ENCODE measurements at places on chromosomes 4 and X.

GRCh38 chr4:162265802-162266201, 102.0 kb upstream of the FSTL5 start:
- DNase-seq, result no peak

DNA sequence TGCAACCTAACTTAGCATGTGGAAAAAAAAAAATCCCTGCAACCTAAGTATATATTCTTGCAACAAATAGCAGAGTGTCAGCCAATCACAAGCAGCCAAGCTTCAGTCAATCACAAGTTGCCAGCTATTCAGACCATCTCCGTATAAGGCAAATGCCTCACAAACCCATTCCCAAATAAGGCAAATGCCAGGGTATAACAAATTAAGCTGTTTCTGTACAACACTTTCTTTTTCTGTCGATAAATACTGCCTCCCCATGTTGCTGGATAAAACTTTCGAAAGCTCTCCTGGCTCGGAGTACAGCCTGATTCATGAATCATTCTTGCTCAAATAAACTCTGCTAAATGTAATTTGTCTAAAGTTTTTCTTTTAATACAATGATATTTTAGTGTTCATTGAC, 460.7 kb upstream of the SMIM31 start:
- DNase-seq, result no peak

- DNase-seq, result no peak
Measured at GRCh38 chrX:39642071-39642470, 455.7 kb downstream of the BCOR start.

DNA sequence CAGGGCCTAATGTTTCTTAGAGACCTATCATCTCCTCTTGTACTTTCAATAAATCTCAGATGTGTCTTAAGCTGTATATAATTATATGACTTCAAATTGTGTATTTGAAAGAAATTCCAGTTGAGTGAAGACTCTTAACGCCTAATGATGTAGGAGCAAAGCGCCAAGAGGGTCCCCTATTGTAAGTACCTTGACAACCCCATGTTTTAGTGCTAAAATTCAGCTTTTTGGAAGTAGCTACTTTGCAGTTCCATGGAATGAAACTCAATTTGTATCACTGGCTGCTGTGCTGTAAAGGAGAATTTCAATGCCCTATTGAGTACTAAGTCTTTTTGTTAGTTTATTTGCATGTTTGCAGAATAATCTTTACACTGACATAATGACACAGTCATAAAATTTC, 1826.6 kb upstream of the AGA start:
- DNase-seq, result peak; percentile 23

DNA sequence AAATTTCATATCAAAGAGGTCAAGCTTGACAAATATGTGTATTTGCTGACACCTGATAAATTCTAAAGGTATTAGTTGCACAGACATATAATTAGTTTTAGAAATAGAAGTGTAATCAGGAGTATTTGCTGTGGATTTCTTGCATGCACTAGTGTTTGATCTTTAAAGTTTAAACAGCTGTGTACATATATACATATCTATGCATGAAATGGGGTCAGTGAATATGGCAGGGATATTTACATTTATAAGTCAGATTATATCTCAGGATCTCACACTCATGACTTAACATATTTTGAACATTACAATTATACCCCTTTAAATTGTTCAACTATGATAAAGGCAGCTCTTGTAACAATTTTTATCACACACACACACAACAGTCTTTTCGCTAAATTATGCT, 547.4 kb upstream of the ACTRT1 start:
- no peak for DNase-seq

DNA sequence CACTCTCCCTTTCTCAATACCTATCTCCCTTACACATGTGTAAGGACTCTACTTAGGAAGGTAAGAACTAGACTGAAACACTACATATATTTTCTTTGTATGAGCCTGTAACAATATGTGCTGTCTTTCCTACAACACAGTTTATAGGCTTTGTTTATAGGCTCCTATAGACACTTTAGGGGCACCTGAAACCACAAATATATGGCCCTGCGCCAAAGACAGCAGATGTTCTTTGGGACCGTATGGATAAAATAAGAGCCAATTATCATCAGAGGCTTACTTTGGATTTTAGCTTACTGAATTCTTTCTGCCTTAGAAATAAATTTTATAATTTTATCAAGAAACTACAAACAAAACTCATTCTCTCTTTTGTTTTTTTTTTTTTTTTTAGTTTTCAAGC, 16.6 kb upstream of the CXCL3 start:
- no peak for DNase-seq

GRCh38 chrX:13432414-13433297, 112.8 kb upstream of the ATXN3L start:
- no peak for DNase-seq

DNA sequence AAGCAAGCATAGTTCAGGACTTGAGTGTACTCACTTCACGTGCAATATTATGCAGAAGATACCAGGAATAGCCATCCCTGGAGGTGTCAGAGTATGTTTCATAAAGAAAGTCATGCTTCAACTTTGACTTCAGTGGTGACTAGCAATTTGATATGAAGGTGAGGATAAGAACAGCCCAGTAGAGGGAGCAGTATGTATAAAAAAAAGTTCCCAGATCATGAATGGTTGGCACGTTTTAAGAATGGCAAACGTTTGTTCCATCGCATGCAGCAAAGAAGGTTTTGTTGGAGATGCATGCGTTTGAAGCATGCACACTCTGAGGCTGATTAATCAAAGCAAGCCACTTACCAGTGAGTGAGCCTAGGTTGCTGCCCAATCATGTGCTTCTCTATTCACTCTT, 33.5 kb upstream of the SLITRK4 start:
- DNase-seq, result no peak

- no peak for DNase-seq
Measured at GRCh38 chr4:111961809-111962208, 183.4 kb upstream of the FAM241A start.

GRCh38 chrX:68794461-68794860, 34.4 kb upstream of the EFNB1 start:
- DNase-seq, result no peak

GRCh38 chr4:24260923-24261564, 323.3 kb downstream of the DHX15 start:
- peak; percentile 42 for DNase-seq

DNA sequence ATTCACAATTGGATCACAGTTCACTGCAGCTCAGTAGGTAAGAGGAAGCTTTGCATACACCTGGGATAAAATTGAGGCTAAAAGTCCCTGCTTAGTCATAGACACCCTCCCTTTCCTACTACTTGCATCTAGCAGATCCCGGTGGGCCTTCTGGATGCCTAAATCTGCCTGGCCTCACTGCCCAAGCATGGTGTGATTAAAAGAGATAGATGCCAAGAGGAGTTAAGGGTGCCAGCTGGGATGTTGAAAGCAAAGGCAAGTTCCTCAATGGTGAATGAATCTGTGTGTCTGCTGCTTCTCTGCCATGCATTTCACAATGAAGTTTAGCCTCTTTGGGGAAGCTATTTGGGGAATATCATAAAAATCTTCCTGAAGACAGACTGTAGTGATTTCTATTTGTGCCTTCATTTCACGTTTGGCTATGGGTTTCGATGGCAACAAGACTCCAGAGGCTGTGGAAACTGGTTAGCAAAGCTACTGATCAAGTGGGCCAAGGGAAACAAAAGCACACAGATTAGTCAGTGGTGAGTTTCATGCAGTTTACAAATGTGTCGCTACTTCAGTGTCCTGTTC, 534.0 kb downstream of the ANKRD50 start:
- DNase-seq, result no peak

DNA sequence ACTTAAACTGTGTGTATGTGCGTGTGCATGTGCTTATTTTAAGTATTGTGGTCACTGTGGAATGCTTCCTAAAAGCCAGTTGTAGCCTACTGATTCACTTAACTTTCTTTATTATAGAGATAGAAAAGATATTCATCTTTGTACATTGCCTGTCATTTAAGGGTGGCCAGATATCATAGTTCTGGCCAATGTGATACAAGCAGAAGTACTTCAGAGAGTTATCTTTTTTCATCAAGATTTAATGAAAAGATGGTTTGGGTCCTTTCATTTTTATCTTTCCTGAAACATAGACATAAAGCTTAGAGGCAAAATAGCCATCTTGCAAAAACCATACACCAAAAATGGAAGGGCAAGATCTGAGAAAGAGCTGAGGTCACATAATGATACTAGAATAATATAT, 744.7 kb upstream of the ADGRL3 start:
- DNase-seq, result no peak

DNA sequence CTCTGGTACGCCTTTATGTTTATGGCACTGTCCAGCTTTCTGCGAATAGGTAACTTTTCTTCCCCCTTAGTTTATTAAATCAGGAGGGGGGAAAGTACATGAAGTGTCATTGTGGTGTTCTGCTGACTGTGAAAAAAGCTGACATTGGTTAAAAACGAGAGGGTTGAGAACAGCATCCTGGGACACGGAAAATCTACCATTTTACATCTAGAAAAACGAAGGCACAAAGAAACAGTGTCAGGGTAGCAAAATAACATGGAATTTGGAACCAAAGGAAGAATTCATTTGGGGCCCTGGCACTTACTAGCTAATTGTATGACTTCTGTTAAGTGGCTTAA, 1.2 kb upstream of the AMOT start:
- DNase-seq, result no peak

GRCh38 chrX:132023896-132024386, 839 bp downstream of the STK26 start:
- DNase-seq, result no peak

DNA sequence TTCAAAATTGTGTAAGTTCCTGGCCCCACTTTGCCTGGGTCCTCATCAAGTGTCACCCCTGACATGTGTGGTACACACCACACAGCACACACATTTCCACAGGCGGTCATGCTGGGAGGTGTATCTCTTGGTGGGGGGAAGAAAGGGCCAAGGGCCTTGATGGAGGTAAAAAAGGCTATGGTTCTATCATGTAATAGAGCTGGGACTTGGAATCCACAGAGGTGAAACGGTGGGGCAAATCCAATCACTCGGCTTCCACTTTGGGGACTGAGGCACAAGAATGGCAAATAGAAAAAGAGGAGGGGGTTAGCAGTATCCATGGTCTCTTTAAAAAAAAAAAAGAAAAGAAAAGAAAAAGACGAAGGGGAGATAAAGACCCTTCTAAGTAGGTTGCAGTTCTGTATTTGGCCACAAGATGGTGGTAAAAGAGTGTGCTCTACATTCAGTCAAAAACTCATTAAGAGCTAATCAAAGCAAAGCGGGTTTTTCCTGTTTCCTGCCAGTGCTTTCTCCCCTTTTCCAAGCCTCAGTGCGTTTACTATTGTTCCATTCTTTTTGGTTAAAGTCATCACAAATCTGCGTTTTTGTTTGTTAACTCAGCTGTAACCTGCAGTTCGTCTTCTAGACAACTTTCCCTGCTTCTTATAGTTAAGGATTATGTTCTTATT, 37.0 kb upstream of the ATP6AP2 start:
- DNase-seq, result peak; percentile 46

DNA sequence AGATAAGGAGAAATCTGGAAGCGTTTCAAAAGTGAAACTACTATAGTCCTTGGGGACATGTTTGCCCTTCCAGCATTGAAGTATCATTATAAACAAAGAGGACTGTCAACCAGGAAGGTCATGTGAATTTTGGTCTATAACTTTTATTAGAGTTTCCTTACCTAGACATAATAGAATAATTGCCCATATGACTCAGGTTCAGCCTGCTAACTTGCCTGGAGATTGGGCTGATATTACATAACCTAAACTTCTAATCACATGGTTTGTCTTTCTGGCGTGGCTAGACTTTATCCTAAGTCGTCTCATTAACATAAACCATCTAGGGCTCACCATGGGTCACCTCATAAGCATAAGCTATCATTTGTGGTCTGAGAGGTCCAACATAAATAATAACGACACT, 775.9 kb downstream of the CENPC start:
- DNase-seq, result no peak

- peak; percentile 50 for DNase-seq
Measured at GRCh38 chrX:53441531-53442321, 7.6 kb upstream of the HSD17B10 start.

- DNase-seq, result peak; percentile 48
Measured at GRCh38 chr4:99467887-99468286, 32.7 kb upstream of the ADH7 start.

GRCh38 chr4:48329976-48330375, 11.4 kb upstream of the SLAIN2 start:
- DNase-seq, result no peak

- DNase-seq, result no peak
Measured at GRCh38 chr4:173666-174314, 49.5 kb downstream of the ZNF718 start.

DNA sequence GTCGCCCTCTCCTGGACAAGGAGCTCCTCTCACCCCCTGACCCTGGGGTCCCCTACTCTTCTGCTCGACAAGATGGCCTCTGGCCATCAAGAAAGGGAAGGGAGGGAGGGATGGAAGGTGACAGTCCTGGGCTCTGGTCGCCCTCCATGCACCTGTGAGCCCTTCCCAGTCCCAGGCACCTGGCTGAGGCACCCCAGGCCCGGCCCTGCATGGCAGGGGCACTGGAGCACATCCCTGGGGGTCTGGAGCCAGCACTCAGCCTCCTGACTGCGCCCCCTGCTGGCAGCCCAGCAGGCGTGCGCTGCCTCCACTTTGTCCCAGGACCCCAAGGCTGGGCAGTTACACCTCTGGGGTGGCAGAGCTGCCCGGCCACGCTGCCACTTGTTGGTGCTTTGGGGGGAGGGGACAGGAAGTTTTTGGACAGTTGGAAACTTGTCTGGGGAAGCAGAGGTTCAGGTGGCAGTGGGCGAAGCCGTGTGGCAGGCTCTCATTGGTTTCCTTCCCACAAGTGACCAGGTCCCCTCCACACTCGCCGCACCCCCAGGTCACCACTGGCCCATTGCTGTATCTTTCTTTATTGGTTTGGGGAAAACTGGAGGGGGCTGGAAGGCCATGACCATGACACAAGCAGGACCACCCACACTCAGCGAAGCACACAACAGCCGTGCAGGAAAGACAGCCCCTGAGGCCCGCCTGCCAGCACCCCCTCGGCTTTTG, 4.3 kb downstream of the PNCK start:
- DNase-seq, result no peak

DNA sequence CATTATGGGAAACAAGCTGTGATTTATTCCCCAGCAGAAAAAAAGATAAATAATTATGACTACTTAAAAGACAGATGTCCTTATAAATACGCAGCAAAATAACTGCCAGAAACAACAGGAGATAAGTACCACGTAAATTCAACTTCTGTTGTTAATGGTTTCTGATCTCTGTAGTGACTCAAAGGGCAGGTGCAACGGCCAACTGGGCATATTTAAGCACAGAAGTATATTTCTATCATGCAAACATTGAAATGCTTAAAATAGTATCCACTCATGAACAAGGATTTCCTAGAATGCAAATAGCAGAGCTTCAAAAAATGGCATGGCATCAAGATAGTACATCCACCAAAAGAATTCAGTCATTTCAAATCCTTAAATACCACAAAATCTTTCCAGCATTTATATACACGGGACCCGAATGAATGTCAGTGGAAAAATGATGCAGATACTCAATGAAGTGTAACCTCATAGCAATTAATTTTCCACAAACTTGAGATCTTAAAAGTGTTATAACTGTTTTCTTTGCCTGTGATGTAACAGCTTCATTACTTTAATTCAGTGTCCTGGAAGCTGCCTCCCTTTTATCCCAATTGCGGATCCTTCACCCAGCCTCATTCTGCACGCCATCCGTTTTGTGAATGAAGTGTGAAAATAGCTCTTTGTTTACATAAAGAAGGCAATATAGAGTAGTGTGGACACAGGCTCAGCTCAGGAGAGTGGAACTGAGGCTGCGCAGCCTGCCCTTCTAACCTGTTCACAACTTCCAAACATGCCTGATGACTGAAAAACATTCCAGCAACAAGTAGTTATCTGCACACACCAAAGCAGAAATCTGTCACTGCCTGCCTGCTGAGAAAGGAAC, 10.2 kb downstream of the PDGFC start:
- DNase-seq, result no peak

Measured in globus pallidus (tissue), 1 donor.